ENCODE measurements at places on chromosomes 1 and 21.

DNA sequence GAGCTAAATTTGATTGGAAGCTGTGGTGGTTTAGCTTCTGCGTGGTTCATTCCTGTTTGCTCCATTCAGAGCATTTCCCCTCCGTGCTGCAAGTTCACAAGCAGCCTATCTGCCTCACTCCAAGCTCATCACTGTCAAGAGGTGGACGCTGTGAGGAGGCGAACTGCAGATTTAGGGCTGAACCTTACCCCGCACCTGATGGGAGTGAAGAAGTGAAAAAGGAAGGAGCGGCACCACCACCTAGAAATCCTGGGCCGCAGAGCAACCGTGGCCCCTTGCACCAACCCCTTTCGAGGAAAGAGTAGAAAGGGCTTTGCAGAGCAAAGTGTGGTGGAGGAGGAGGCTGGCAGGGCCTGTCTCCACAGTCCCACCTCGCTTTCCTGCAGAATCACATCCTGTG lies 117.4 kb downstream of the IER5 start:
- DNase-seq: no peak

GRCh38 chr1:157771661-157772425 lies 5.1 kb downstream of the FCRL2 start:
- DNase-seq: no peak

DNA sequence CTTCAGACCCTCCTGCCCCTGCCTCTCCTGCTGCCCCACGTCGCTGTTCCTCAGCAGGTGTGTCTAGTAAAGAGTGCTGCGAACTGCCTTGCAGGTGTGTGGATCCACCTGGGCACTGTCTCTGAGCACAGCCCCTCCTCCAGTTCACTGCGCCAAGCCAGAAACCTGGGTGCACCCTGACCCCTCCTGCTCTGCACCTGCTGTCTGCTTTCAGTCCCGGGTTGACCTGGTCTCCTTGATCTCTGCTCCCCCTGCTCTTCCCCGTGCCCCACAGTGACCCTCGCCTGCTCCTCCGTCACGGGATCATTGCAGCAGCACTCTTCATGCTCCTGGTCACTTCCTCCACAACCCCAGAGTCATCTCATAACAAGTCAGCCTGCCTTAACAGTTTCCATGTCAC lies 6.5 kb downstream of the A3GALT2 start:
- no peak for DNase-seq

DNA sequence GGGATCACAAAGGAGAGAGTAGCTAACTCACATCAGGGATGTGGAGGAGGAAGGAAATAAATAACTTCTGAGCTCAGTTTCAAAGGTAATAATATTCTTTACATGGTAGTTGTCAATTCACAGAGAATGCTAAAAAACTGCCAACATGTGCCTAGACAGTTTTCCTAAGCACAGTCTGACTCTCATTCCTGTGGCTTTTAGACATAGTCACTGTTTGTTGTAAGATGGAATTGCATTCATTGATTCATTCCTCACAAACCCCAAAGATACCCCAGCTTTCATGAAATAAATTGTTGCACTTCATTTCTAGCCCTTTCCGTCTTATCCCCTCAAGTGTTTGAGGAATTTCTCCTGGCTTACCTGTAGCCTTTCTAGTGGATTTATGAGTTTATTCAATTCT lies 263.9 kb downstream of the NTNG1 start:
- no peak for DNase-seq

DNA sequence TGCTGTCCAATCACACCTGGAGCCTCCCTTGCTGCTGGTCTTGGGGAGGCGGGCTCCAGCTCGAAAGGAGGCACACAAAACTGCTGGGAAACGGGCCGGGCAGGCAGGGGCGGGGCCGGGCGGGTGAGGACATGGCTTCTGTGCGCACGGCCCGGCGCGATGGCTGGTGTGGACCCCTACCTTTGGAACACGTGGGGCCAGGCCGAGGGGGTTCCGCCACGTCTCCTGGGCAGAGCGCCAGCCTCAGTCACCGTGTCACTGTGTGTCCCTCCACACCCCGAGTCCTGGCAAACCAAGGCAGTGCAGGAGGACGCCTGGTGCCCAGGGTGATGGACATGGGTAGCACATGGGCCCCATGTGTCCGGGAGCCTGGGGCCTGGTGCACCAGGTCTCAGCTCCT lies 42.0 kb upstream of the ADARB1 start:
- DNase-seq: no peak

GRCh38 chr1:15172405-15173259 lies 19.1 kb downstream of the TMEM51 start:
- DNase-seq: no peak

GRCh38 chr1:156836041-156836654 lies 19.5 kb upstream of the SH2D2A start:
- no peak for DNase-seq

DNA sequence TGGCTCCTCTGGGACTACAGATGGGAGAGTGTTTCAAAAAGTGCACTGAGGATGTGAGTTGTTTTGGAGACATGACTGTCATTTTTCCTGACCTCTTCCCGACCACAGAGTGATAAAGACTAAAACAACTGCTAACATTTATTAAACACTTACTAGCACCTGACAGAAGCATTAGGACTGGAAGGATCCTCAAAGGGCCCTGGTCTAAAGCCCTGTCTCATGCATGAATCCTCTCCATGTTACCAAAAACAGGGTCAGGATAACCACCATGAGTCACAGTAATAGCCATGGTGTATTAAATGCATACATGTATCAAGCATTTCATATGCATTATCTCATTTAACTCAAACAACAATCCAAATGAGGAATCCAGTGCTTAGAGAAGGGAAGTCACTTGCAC lies 11.5 kb downstream of the CYB5RL start:
- no peak for DNase-seq

GRCh38 chr1:243848858-243849420 lies 1.1 kb downstream of the AKT3 start:
- peak; percentile 15 for DNase-seq

- no peak for DNase-seq
Measured at GRCh38 chr1:65388908-65389695, 31.4 kb upstream of the LEPR start.

DNA sequence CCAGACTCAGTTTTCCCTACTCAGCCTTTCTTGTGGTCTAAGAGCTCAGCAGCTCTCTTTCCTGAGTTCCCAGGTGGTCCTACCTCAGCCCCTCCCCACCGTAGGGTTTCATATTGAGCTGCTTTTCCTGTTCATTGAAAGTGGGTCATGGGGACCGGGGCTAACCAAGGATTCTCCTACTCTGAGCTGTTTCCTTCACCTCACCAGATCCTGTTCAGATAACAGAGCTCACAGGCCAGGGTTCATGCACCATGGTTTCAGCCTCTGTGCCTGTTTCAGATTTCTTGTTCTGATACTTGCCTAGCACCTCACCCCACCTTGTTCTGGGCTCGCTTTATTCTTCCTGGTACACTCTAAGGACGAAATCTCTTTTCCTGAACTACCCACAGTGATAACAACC lies 8.5 kb downstream of the UBQLN4 start:
- no peak for DNase-seq

DNA sequence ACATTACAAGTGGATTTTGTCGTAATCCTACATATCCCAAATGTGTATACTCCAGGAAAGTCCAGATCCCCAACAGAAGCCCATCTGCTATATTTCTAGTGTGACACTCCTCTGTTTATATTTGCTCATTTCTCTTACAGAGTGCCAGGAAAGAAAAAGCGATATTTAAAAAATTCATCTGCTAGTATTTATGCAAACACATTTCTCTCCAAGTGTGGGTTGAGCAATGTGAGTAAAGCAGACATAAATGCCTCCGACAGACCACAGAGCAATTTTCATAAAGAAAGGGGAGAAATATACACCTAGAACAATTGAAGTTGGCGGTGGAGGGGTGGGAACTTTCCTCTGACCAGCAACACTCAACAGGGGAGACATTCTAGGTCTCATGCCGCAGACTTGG lies 22.2 kb upstream of the RAP1A start:
- no peak for DNase-seq

GRCh38 chr1:53060579-53060978 lies 1.4 kb upstream of the PODN start:
- no peak for DNase-seq

GRCh38 chr1:56788588-56788987 lies 30.6 kb downstream of the FYB2 start:
- no peak for DNase-seq

DNA sequence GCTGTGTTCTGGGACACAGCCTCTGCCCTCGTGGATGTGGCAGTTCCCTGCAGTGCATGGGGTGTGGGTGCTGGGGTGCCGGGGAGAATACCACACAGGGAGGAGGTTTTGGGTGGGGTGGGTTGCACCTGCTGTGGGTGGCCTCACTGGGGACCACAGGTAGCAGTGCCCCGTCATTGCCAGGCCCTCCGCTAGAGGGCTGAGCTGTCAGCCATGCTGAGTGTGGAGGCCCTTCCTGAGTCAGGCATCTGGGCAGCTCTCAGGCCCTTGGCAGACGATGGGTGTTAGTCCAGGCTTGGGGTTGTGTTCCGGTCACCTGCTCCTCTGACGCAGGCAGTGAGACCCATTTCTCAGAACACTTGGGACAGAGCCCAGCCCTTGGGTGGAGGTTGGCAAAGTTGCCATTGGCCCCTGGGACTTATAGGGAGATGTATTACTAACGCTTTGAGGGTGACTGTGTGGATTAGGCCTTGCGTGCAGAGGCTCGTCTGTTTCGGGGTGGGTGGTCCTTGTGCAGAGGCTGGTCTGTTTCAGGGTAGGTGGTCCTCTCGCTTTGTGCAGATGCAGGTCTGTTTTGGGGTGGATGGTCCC lies 23.9 kb downstream of the PCNT start:
- no peak for DNase-seq

GRCh38 chr1:161866241-161866640 lies 100.1 kb downstream of the ATF6 start:
- no peak for DNase-seq

DNA sequence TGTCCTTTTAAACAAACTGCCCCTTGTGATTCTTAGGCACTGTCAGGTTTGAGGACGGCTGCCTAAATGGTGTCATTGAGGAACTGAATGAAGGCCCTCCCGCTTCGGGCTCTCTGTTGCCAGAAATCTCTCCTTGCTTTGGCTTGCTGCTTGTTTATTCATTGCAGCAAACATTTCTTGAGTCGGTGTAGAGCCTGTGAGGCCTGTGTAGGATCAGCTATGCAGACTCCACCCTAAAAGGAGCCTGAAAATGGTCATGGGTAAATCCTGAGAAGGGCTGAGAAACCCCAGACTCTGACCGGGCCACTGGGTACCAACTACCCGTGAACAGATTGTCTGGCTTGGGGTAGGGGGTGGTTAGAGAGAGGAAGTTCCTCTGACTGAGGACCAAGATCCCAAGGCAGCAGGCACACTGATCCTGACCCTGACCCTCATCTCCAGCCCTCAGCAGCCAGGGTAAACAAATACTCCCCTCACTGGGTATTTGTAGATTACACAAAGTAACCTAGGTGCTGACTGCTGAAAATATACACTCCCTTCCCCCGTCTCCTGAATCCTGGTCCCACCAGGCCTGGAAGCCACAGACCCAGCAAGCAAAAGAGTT lies 3.1 kb downstream of the IL6R start:
- no peak for DNase-seq

DNA sequence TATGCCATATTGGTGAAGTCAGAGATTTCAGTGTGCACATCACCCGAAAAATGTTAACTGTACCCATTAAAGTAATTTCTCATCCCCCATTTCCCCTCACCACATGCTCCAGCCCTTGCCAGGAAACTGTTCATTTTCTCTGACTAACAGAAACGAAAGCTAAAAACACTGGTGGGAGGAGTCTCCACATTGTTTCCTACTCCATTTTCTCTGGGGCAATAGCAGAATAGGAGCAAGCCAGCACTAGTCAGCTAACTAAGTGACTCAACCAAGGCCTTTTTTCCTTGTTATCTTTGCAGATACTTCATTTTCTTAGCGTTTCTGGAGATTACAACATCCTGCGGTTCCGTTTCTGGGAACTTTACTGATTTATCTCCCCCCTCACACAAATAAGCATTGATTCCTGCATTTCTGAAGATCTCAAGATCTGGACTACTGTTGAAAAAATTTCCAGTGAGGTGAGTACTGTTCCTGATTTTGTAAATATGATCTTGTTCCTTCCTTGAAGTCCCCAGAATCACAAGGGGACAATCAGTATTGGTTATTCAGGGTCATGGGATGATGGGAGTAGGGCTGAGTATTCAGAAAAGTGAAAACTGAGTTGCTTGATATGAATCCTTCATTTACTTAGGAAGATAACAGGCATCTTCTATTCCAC lies at the start of gene IFI16:
TSS of gene IFI16 (plus strand) at position 204 of the 658 bp plus-strand sequence. CDS start 4,774 bp downstream, outside the sequence.
- DNase-seq: no peak

- DNase-seq: no peak
Measured at GRCh38 chr1:71399594-71399993, 318.8 kb upstream of the ZRANB2 start.

DNA sequence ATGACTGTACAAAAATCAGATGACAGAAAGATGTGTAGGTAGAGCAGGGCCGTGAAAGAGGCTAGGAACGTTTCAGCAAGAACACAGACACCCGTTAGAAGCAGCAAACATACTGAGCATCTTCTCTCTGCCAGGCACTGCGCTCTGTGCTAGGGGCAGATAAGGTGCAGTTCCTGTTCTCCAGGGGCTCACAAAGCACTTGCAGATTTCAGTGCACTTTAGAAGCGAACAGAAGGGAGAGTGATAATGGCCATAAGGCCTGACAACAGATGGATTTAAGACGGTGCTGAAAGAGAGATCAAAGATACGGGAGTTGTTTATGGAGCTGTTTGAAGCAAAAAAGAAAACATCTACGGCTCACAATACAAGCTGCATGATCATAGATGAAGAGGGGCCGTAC lies 200.3 kb upstream of the FOXD3 start:
- no peak for DNase-seq

DNA sequence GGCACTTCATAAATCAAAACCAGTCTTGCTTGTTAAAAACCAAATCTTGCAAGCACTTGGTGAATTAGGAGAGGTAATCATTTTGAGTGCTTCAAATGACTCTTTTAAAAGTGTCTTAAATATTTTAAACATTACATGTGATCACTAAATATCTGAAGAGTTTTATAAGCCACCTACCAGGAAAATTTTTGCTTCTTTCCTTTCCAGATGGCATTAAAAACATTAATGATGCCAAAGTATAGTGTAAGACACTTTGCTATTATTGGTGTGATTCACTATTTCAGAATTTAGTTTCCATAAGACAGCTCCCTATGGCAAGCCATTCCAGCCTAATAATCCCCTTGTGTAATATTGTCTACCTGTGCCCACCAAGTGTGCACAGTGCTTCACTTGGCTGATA lies 548.8 kb upstream of the ADAMTS5 start:
- DNase-seq: no peak

DNA sequence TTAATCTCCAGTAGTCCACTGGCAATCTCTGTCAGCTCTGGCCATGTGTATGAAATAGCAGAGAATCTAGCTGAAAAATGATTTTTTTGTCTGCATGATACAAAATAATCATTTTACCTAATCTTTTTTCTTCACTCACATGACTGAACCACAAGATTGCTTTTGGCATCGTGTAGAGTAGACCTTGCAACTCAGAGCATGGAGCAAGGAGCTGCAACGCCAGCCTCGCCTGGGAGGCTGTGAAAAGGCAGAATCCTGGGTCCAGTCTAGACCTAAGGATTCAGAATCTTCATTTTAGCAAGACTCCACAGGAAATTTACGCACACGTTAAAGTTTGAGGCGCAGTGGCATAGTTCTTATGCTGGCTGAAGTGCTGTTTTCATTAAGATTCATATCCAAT lies 40.2 kb downstream of the TOMM20 start:
- DNase-seq: no peak

- no peak for DNase-seq
Measured at GRCh38 chr1:97976801-97977200, 56.0 kb upstream of the DPYD start.
